ENCODE measurements at places on chromosomes 16 and 17.

DNA sequence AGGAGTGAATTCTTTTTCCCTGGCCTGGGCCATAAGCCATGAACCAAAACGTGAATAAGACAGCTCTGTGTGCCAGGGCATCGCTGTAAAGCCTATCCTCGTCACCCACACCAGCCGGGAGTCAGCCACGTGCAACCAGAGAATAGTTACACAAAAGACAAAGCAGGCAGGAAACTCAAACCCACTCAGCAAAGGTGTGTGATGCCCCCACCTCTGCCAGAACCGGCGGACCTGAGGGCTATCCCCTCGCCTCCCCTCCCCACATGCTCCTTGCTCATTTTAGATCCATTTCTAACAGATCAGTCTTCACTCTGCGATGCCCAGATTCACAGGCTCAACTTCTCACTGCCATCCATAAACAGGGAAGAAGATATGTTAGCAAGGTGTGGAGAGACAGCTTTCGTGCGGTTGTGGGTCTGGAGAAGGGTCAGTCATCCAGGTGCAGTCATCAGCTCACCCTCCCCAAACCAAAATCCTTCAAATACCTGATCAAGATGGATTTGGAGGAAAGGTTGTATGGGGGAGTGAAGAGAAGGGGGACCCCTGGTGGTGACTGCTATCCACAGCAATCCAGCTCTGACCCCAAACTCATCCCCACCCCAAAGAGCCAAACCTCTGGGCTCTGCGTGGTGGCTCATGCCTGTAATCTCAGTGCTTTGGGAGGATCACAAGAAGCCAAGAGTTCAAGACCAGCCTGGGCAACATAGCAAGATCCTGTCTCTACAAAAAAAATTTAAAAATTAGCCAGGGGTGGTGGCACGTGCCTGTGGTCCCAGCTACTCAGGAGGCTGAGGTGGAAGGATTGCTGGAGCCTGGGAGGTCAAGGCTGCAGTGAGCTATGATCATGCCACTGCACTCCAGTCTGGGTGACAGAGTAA lies 219.2 kb downstream of the C16orf78 start:
- DNase-seq: peak; percentile 41

DNA sequence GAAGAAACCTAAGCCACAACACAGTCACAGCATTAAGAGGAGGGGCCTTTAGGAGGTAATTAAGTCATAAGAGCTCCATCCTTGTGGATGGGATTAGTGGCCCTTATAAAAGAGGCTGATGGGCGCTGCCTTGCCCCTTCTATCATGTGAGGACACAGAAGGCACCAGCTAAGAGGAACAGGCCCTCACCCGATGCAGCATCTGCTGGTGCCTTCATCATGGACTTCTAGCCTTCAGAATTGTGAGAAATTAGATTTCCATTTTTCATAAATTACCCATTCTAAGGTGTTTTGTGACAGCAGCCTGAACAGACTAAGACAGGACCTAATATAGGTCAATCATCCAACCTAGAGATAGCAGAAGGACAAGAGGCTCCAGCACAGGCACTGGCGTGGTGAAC lies 120.8 kb downstream of the CDYL2 start:
- DNase-seq: no peak

- no peak for DNase-seq
These were observed 22.8 kb upstream of the RASD1 start for GRCh38 chr17:17518951-17519350.

GRCh38 chr17:36697903-36698530 lies 96.6 kb downstream of the MRM1 start:
- DNase-seq: no peak

GRCh38 chr16:17177242-17177958 lies 293.4 kb downstream of the XYLT1 start:
- DNase-seq: peak; percentile 49

- peak; percentile 91 for DNase-seq
These were observed 706 bp downstream of the TEN1 start for GRCh38 chr17:75979705-75980187.

- DNase-seq: no peak
These were observed 32.0 kb upstream of the SUPT4H1 start for GRCh38 chr17:58383892-58384462.

DNA sequence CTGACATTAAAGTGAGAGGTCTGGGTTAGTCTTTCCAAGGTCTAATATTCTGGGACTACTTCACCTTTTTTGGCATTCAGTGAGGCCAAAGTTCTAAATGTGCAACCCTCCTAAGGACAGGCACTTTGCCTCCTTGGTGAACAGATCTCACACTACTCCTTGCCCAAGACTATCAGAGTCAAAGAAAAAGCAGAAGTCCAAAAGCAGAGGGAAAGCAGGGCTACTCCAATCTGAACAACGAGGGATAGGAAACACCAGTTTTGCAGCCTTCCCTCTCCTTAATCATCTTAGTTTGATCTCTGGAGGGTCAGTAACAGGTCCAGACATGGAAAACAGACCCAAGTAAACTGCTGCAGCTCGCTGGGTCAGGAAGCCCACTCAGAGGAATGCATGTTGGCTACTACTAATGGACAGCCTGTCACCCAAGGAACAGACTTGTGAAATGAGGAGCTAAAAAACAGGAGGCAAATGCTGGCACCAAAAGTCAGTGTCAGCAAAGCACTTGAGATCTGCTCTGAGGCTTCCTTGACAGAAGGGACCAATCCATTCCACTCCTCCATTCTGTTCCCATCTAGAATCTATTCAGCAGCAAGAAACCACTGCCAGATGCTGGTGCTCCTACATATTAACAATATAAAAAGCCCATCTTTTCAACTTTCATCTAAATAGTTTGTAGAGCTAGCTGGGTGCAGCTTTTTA lies 29.9 kb downstream of the DCUN1D3 start:
- no peak for DNase-seq

- DNase-seq: peak; percentile 95
These were observed 7.1 kb upstream of the FTSJ3 start for GRCh38 chr17:63834431-63835166.

DNA sequence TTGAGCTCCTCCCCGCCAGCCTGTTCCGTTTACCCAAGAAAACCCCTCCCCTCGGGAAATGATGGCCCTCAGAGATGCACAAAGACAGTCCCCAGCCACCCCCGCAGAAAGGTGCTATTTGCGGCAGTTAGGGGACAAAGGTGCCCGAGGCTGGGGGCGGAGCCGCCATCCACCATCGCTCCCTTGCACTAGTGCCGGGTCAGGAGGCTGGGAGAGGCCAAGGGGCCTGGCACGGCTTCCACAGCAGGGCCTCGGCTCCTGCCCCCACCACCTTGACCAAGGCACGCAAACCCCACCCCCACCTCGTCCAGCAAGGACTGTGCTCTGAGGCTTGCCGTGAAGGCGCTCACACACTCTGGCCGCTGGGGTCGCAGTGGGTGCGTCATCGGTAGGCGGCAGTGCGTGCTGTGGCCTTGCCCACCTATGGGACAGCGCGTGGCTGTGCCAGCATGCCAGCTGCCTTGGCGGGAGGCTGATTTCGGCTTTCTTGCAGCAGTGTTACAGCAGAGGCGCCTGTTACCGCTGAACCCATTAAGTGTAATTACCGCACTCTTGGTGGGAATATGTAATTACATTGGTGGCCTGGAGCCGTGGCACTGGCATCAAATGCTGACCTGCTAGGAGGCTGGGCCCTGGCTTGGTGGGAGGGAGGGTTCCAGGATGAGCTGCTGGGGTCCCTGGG lies 31.8 kb downstream of the TPSG1 start:
- DNase-seq: no peak

- DNase-seq: peak; percentile 19
These were observed 11.7 kb upstream of the SCNN1B start for GRCh38 chr16:23290189-23291062.

DNA sequence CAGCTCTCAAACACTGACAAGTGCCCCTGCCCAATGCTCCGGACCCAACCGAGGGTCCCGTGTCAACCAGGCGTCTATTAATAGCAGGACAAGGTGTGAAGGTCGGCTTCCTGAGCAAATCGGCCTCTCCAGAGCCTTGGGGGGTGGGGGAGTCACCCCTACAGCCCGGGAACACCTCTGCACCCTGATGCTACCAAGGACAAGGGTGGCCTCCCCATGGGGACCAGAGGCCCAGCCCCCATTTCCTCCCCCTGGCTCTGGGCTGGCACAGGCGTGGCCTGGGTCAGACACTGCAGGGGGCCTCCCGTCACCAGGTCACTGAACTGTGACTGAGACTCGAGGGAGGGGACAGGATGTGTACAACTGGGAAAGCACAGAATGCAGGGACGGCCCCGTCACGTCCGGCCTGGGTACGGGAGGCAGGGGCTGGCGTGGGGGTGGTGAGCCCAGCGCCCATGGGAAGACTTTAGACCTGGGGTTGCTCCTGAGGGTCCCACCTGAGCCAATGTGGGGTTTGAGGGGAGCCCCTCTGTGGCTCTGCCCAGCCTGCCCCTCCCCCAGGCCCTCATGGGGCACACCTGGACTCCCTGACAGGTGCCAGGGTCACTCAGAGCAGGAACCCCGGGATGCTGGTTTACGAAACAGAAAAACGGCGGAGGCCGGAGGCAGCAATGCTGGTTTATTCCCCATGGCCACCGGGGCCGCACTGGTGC lies 579 bp upstream of the CYBA start:
- DNase-seq: no peak

GRCh38 chr16:88928405-88929090 lies 48.5 kb downstream of the CBFA2T3 start:
- no peak for DNase-seq

DNA sequence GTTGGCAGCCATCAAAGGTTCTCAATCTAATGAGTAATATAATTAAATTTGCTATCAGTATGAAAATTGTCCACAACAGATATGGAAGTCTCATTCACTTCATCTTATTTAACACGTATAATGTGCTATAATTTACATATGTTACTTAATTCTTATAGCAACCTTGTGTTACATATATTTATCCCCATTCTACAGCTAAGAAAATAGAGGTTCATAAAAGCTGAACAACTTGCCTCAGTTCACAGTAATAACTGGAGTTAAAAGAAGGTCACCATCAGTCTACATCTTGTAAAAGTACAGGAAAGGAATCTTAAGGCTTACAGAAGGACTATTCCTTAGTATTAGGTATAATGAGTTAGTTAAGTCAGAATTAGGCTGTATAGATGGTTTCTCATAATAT lies 27.9 kb downstream of the STXBP4 start:
- no peak for DNase-seq

Measured in GM23248 (cell line).